Stimulated activated CD4-positive, alpha-beta T cell treated with anti-CD3 and anti-CD28 coated beads, Interleukin-1b, Interleukin-23, amount 100 ng/mL, for 1 hour (primary cell): ENCODE measurements at places on chromosomes 6 and 20.

GRCh38 chr6:5532941-5533340, 271.6 kb downstream of the FARS2 start:
- DNase-seq: no peak

DNA sequence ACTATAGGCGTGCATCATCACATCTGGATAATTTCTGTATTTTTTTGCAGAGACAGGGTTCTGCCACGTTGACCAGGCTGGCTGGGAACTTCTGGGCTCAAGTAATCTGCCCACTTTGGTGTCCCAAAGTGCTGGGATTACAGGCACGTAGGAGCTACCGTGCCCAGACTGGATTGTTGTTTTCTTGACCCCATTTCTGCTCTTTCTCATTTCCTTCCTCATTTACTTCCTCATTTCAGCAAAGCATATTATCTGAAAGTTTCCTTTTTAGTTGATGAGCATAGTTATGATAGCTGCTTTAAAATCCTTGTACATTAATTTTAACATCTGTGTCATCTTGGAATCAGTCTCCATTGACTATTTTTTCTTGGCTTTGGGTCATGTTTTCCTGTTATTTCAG, 301.0 kb upstream of the RUNX2 start:
- no peak for DNase-seq

DNA sequence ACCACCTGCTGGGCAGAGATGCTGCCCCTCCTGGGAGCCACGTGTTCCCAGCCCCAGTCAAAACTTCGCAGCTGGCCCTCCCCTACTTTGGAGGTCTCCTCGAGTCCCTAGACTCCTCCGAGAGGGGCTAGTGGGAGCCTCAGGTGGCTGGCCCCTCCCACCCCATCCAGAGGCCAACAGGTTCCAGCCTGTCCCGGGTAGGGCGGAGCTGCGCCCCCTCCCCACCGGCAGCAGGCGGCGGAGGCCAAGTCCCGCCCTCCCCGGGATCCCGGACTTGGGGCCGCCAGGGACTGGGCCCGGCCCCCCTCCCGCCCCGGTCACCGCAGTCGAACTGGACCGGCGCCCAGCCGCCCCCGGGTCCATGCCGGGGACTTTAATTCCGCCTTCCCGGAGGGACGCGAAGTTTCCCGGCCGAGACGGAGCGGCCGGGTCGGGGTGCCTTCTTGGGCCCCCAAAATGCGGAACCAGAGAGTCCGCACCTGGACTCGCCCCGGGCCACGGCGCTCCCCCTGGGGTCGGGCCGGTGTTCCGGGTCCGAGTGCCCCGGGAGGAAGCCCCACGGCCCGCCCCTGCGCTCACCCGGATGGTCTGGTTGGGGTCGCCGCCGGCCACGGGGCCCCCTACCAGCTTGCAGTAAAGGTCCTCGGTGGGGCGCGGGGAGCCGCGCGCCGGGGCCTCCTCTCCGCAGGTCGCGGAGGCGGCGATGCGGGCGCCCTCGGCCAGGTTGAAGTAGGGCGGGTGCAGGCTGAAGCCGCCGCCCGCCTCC, 559 bp downstream of the LAMA5 start:
- DNase-seq: no peak

GRCh38 chr6:105177556-105177955, 2.3 kb downstream of the POPDC3 start:
- no peak for DNase-seq

DNA sequence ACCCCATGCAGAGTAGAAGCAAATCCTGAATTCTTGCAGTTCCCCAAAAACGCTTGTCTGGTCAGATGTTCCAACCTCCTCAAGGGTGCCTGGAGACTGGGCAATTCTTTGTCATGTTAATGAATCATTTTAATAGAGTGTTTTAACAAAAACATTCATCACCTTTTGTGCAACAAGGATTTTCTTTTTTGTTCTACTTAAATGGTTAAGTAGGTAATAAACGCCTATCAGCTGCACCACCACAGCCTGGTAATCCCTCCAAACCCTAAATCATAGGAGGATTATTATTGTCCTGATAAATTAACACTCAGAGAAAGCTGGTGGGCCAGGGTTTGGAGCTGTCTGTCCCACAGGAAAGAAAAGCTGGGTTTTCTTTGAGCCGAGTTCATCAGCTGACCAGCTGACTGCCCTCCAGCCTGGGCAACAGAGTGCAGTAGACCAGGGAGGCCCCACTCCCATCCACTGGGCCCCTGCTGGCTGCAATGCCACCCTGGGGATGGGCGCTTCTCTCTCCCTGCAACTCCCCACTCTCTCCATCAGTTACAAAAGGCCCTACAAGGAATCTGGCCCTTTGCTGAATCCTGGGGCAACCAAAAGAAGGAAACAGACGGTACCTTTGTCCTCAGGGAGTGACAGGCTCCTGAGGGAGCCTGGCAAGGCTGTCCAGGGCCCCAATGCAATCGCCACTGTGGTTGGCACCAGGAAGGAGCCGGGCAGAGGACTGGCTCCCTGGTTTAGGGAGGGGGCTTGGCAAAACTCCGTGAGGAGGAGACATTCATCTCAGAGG, 23.1 kb upstream of the BMP7 start:
- no peak for DNase-seq

DNA sequence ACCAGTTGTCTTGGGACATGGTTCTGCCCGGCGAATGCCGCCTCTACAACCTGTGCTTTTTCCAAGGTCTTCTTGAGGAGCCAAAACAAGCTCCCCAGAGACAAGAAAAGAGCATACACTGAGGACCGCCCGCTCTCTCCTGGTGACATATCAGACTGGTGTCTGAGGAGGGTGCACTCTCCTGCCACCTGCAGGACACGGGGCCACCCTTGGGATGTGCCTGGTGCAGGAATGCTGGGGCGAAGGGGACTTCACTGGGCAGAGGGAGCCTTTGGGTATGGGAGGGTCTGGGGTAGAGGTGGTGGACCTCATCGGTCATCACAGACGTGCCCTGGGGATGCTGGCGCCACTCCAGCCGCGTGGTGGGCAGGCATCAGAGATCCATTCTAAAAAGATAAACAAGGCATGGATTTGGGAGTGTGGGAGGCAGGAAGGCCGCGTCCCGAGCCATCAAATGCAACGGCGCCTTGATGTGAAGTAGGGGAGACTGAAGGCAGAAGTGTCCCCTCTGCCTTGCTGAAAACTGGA, 163.3 kb downstream of the CD83 start:
- DNase-seq: no peak

GRCh38 chr6:137424251-137424650, 69.9 kb downstream of the OLIG3 start:
- DNase-seq: no peak

- DNase-seq: no peak
These were observed 10.8 kb downstream of the UFL1 start for GRCh38 chr6:96532399-96532798.

- no peak for DNase-seq
These were observed 304.1 kb downstream of the TAF4 start for GRCh38 chr20:61761453-61762166.

DNA sequence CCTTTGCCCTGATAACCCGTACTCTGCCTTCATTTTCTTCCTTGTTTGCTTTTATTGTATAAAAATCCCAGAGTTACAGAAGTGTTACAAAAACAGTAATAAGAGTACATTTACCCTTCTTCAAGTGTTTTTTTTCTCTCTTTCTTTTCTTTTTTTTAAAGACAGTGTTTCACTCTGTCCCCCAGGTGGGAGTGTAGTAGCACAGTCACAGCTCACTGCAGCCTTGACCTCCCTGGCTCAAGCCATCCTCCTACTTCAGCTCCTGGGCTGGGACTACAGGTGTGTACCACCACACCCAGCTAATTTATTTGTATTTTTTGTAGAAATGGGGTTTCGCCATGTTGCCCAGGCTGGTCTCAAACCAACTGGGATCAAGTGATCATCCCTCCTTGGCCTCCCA, 402.7 kb downstream of the CDKAL1 start:
- DNase-seq: no peak

- DNase-seq: no peak
These were observed 30.8 kb downstream of the TTI1 start for GRCh38 chr20:38002422-38002821.

DNA sequence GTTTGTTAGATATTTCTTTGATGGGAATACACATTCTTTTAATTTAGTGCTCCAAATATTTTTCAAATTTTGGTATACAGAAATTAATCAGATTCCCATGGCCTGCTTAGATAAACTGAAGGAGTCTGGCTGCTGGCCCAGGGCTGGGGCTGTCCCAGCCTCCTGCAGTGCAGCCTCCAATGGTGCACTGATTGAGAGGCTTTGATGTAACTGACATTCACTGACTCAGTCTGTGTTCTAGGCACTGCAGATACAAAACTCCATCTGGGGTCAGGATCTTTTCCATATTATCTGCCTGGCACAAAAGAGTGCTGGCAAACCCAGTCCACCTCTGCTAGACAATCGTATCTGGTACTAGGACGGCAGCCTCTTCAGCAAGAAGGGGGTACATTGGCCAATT, 64.8 kb downstream of the GRIK2 start:
- no peak for DNase-seq

DNA sequence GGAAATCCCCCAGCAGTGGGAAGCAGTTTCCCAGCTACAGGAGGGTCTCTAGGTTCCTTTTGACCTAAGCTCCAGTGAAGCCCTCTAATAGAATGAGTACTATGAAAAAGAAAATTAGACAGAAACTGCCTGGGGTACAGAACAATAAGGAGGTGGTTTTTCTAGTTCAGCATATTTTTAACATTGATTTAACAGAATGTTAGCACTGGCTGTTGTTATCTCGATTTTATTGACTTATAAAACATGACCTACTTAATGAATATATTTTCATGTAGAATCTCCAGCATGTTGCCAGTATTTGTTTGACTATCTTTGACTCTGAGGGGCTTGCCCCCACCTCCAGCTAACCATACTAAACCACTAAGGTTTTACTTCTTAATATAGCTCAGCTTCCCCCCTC, 19.6 kb downstream of the SCGN start:
- DNase-seq: no peak

DNA sequence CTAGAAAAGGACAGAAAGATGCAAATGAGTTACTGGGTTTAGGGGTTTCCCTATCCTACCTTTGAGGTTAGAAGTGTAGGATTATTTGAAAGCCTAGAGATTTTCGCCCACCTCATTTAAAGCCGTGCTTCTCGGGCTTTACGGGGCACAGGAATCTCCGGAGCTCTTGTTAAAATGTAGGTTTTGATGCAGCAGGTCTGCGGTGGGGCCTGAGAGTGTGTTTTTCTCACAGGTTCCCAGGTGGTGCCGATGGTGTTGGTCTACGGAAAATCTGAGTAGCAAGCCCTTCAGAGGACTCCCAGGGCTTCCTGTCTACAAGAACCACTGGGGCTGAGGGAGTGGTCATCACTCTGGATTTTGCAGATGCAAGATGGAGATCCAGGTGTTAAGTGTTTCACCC, 47.5 kb downstream of the TRAM2 start:
- no peak for DNase-seq

- DNase-seq: no peak
These were observed 932.7 kb downstream of the TFAP2A start for GRCh38 chr6:9482030-9482738.

GRCh38 chr6:692356-692851, 535 bp downstream of the EXOC2 start:
- peak; percentile 55 for DNase-seq

DNA sequence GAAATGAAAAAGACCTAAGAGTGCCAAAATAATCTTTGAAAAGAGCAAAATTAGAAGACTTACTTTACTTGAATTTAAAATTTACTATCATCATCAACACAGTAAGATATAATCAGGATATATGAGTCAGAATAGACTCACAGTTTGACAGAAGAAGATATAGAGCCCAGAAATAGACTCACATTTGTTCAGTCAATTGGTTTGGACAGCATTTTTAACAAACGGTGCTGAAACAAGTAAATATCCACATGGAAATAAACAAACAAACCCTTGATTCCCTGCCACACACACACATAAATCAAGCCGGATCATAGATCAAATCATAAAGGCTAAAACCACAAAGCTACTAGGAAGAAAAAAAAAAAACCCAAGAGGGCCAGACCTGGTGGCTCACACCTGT, 291.1 kb downstream of the ADGRG6 start:
- DNase-seq: no peak

DNA sequence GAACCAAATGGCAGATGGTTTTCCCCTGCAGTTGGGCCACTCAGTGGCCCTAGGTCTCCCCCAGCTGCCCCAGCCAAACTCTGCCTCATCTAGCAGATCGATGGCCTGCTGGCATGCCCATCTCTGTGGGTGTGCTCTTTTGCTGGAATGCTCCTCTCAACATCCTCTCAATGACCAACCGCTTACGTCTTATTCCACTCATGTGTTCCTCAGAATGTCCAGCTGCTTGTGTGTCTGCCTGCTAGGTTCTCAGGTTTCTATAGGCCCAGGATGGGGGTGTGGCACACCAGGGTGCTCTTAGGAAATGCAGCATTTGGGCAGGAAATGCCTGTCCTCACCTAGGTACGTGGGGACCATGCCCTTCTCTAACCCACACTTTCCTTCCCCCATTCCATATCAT, 509.9 kb upstream of the SYNCRIP start:
- DNase-seq: no peak

GRCh38 chr20:13703265-13703664, 64.5 kb upstream of the TASP1 start:
- no peak for DNase-seq

GRCh38 chr6:117958536-117958935, 51.5 kb downstream of the SLC35F1 start:
- no peak for DNase-seq

DNA sequence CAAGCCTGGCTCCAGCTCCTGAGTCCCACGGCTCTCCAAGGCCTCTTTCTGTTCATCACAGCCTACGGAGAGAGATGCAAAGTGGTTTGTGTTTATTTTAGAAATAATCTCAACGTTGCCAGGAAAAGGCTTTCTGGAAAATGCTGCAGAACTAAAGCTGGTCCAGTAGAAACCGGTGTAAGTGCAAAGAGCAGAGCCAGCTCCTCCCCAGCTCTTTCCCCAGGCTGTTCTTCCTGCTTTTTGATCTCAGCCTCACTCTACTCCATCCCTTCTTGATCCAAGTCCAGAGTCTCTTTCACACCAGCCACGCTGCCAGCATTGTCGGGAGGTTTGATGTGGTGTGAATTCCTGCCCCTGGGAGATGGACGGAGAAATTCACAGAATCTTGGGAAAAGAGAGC, 69.8 kb downstream of the TMEM170B start:
- DNase-seq: no peak

DNA sequence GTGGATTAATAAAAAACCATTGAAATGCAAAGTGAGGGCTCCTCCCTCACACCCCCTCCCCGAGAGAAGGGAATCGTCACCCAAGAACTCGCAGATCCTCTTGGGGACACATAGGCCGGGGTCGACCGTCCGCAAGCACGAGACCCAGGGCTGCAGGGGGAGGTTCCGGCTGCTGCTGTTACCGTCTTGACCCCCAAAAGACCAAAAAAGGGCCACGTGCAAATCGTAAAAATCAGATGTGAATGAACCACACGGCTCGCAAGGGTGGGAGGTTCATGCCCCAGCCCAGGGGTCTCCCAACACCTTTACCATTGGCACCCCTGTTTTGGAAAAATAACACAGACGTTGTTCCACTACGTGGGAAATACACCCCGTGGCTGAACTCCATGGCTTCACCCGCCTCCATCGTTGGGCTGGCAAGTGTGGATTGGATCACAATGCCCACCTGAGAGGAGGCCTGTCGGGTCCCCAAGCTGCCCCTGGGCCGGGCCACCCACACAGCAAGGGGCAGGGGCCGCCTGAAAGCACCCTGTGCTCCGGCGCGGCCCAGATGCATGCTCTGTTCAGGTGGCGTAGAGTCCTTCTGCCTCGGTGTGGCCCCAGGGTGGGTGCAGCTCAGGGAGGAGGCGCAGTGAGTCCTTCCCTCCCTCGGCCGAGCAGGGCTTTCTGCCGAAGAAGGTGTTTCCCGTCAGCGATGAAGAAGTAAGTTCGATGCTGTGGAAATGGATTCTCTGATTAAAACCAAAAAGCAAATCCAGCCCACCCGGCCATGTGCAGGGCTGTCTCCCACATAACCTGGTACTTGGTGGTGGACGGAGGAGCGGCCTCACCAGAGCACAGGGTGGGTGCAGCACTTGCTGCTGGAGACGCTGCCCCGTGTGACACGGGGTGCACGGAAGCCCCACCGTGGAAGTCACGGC, 85.0 kb downstream of the YTHDF1 start:
- DNase-seq: no peak
